Fibroblast of skin of right biceps (primary cell): ENCODE measurements at places on chromosomes 12 and 14.

DNA sequence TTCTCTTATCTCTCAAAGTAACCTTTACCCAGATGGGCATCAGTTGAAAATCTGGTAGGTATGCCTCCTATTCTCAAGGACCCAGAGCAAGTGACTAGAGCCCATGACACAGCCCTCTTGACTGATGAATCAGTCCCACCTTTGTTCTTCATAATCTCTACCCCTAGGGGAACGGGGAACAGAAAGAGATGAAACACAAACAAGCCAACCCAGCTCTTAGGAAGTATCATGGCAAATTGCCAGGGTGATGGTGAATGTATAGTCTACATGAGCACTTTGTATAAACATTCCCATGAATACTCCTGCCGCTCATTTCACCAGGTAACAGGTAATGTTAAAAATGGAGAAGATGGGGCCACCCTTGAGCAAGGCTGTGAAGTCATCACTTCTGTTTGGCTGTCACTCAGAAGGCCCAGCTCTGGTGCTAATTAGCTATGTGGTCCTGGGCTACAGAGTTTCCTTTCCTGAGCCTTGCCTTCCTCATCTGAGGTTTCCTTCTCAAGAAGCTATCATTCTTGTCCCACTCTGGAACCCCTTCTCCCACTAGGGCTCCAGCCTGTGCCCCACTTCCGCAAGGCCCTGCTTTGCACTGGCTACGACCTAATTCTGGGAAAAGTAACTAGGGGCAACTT lies 161.7 kb downstream of the ANO2 start:
- DNase-seq = no peak

GRCh38 chr12:56127888-56128669 lies at the start of gene ESYT1:
Gene ESYT1 (plus strand): TSS chr12:56128267. CDS start chr12:56128320, 53 bp downstream.
- DNase-seq = peak; percentile 100

- no peak for DNase-seq
Measured at GRCh38 chr12:115370207-115370606, 686.2 kb upstream of the TBX3 start.

DNA sequence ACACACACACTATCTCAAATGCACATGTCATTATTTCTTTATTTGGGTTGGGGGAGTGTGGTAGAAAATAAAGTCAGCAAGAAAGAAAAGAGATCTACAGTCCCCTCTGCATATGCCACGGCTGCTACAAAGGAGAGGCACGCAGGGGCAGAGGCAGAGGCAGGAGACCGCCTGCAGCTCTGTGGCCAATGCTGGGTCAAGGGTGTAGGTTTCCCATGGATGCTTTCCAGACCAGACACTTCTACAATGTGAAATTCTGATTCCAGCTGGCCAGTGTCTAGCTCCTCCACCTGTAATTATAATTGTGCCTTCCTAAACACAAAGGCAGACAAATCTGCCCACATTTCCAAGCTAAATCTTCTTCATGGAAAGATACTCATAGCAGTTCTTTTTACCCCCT lies 19.2 kb downstream of the VPS37B start:
- no peak for DNase-seq

DNA sequence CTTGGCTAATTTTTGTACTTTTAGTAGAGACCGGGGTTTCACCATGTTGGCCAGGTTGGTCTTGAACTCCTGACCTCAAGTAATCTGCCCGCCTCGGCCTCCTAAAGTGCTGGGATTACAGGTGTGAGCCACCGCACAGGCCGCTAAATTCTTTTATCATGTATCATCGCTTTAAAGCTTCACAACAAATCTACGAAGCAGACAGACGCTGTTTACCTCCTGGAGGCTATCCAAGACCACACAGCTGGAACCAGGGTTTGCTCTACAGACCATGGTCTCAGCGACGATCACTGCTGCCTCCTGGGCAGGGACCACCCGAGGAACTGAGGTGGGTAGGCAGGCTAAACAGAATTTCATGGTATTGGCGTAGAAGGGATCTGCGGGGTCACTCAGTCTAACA lies 27.2 kb downstream of the KRT80 start:
- DNase-seq = no peak

GRCh38 chr12:5377997-5378592 lies 53.8 kb upstream of the NTF3 start:
- DNase-seq = peak; percentile 38

GRCh38 chr12:40691913-40692764 lies at the start of gene CNTN1:
Gene CNTN1 (plus strand): TSS chr12:40692439.
- DNase-seq = peak; percentile 62

GRCh38 chr12:32483499-32483898 lies 84.1 kb downstream of the FGD4 start:
- no peak for DNase-seq

DNA sequence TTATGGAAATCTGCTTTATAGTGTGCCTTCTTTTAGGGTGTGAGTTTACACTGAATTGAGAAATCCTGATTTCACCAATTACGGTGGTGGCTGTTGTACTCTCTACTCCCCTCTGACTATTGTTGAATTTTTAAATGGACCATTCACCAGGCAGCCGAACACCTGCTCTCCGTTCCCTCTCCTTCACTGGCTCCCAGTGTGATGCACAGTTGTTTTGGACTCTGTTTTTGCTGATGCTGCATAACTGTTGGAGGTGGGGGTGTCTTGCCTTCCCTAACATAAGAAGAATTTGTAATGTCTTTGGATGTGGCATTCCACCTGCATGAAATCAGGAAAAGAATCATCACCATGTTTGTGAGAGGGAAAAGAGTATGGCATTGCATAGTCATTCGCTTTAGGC lies 341.2 kb downstream of the SNAPC1 start:
- no peak for DNase-seq

- no peak for DNase-seq
Measured at GRCh38 chr14:103545219-103545914, 16.4 kb downstream of the TRMT61A start.

- no peak for DNase-seq
Measured at GRCh38 chr14:100320157-100320856, 2.8 kb upstream of the SLC25A47 start.

DNA sequence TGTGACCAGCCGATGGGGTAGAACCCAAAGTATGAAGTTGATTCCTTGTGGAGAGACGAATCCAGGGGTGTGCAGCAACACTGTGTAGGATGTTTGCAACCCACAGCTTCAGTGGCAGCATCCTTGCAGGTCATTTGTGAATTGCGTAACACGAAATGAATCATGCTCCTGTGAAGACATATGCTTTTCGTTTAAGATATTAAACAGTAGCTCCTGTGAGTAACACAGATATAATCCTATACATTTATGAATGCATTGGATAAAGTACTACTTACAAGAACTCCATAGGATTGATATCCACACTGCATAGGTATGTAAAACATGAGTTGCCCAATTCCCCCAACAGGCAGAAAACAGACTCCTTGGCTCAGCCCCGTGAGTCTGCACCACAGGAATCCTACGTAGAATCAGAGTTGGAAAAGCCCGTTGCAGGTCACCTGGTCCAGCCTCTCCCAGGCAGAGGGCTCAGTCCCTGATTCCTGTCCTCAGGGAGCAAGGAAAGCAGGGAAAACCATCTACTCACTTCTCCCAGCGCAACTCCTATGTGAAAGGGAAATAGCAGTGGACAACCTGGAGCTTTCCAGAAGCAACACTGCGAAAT lies 75.8 kb downstream of the GPATCH2L start:
- DNase-seq = peak; percentile 89
